ENCODE measurements at places on chromosomes 2 and 18.
A peak's percentile ranks its signal among the peaks of the same experiment; 100 is the strongest.

- no peak for DNase-seq
Observed at GRCh38 chr2:55917117-55917516, 6.5 kb downstream of the EFEMP1 start.

GRCh38 chr2:219551441-219552381 is 7.9 kb downstream of the TMEM198 start:
- DNase-seq, result no peak

DNA sequence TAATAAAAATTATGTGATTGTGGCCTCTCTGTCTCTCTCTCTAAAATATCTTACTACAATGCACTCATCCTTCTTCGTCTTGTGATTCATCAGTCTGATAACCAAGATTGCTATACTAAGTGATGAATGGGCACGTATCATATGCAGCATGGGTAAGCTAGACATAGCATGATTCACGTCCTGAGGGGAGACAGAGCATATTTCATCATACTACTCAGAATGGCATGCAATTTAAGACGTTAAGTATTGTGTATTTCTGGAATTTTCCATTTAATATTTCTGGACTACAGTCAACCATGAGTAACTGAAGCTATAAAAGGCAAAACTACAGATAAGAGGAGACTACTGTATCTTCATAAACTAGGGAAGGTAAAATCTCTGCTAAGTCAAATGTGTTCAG is 97.0 kb upstream of the CD226 start:
- no peak for DNase-seq

- DNase-seq, result no peak
Observed at GRCh38 chr18:25289001-25289631, 62.9 kb downstream of the ZNF521 start.

GRCh38 chr2:60550178-60550983 is 3.1 kb downstream of the BCL11A start:
- peak; percentile 98 for DNase-seq

DNA sequence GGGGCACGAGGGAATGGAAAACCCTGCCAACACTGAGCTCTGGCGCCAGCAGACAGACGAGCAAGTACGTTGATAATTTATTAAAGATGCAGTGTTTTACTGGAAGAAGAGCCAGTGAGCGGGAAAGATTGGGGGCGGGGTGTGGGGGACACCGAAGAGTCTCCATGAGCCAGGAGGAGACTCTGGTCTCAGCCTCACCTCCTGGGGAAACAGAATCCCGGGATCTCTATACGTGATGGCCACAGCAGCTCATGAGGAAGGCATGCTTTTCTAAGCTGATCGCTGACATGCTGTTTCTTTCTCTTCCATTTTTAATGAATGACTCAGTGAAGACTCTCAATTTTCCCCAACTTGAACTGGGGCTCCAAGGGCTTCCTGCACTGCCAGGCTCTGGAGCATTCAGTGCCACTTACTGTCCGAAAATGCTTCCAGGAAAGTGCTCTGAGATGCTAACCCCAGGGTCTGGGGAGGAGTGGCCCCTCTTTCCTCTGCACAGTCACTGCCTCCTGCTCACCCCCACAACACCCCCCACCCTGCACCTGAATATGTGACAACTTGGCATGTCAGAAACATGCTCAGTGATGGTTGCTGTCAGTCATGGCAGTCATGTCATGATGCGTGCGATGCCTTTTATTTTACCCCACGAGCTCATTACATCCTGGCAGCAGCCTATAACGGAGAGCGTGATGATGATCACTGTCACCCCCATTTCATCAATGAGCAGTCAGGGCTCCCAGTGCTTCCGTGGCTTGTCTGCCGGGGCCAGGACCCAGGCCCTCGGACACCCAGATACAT is 164.2 kb upstream of the CAPN13 start:
- no peak for DNase-seq

GRCh38 chr2:232894746-232895145 is 24.7 kb downstream of the SNORC start:
- DNase-seq, result no peak

- peak; percentile 96 for DNase-seq
Observed at GRCh38 chr2:176653479-176654443, 384.5 kb downstream of the MTX2 start.

DNA sequence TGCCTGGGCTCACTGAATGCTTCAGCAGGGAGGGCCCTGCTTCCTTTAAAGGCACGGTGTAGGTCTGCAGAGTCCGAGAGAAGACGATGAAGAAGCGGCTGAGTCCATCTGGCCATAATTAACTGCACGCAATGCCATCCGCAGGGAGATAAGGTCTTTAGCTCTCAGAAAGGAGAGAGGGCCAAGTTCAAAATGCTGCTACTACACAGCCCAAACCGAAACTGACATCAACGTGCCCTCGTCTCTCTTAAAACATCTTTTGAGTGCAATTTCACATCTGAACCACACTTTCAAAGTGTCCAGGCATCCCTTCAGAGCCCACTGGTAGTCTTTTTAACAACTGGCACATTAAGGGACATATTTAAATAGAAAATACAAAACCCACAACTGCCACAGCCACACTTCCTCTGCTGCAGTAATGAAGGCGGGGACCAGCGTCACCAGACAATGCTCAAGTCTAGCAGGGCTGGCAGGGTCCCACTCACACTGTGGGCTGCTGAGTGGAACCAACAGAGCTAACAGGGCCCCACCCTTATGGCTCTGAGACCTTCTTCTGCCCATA is 35.8 kb downstream of the ST3GAL5 start:
- DNase-seq, result peak; percentile 53

- DNase-seq, result peak; percentile 56
Observed at GRCh38 chr2:15561574-15562344, 625 bp upstream of the NBAS start.

- DNase-seq, result no peak
Observed at GRCh38 chr18:10950876-10951630, 198.3 kb downstream of the PIEZO2 start.

DNA sequence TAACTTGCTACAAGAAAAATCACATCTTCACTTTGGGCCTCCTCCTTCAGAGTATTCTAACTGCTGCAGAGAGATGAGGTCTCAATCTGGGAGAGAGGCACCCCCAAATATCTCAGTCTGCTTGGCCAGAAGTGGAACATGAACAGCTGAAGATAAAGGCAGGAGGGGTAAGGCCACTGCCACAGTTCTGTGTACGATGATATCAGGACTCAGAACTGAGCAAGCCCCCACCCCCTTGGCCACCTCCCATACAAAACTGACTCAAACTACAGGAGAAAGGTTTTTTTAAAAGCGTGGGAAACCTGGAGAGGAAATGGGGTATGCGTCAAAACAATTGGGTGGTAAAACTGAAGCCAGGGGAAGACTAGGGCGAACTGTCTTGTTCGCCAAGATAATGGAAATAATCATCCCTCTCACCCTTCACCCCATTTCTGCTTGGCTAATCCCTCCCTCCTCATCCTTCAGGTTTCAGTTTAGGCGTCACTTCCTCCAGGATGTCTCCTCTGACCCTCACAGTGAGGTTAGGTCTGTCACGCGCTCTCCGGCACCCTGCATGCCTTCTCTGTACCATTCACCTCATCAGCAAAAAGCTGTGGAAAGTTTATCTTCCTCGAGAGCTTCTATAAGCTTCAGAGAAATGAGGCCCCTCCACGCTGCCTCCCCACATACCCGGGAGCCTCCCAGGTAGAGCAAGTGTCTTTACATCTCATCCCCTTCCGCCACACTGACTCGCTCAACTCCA is 64.4 kb downstream of the SFXN5 start:
- DNase-seq, result no peak

DNA sequence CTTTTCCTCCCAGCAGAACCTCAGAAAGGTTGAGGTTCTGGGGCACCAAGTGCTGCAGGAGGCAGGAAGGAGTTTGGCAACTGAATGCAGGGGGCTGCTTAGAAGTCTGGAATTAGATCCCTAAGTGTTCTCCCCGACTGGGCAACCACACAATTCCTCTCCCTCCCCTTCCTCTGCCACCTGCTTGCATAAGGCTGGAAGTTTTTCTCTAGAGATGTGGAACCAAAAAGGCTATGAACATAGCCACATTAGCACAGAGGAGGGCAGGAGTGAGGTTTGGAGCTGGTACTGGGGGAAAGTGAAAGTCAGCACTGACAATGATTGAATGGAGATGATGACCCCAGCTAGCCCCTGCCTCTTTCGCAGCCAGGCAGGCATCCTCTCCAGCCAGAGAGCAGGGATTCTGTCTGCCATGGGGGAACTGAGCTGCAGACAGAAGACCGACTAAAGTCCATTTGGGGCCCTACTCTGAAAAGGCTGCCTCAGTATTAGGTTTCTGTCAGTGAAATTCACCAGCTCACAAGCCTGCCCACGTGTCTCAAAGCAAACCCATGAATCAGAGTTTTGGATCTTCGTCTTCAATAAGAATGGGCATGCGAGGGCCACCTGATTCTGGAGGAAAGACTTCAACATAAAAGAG is 87.9 kb upstream of the ITGA6 start:
- no peak for DNase-seq

DNA sequence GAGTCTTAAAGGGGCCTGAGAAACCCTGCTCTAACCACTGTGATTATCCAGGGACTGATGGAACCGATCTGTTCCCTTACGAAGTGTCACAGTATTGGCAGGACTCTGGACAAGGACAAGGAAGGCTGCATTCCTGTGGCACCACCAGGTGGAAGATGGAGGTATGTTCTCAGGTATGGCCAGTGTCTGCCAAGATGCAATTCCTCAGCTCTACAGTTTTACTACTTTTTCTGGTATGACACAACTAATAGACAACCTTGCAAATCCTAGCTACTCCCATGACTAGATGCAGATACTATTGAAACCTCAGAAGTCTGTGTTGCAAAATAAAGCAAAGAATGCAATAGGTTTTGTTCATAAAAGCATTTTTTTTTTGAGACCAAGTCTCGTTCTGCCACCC is 14.6 kb downstream of the RAB31 start:
- DNase-seq, result peak; percentile 34

- no peak for DNase-seq
Observed at GRCh38 chr2:46334389-46335271, 37.4 kb downstream of the EPAS1 start.

DNA sequence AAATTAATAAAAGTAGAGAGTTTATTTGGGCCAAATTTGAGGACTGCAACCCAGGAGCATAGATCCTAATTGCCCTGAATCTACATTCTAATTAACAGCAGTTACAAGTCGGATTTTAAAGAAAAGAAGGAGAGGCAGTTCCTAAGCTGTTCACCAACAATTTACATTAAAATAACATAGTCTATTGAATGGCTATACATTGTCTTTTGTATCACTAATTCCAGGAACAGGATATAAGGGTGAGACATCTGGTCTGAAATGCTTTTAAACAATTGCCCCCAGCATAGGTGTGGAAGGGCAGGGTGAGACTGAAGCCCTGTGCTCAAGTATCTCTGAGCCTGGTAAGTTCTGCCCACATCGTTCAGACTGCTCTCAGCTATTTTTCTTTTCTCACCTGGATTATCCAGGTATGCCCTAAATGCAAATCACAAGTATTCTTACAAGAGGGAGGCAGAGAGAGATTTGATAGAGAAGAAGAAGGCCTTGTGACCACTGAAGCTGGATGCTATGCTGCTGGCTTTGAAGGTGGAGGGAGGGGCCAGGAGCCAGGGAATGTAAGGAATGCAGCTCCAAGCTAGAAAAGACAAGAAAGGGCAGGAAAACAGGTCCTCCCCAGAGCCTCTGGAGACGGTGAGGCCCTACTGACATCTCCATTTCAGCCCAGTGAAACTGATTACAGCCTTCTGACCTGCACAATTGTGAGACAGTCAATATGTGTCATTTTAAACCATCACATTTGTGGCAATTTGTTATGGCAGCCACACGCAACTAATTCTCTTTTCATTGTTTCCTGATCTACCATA is 189.4 kb upstream of the ARL4C start:
- DNase-seq, result no peak

DNA sequence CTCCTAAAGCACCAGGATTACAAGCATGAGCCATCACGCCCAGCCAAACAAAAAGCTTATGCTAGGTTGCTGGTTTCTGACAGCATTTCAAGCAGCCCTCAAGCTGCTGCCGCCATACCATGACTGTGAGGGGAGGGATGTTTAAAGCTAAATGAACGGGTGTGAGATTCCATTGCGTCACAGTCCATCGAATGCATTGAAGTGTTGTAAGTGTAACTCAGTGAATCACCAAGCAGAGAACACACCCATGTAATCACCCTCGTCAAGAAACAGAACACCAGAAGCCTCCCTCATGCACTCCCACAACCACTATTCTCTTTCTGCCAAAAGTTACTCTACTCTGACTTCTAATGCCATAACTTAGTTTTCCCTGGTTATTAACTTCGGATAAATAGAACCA is 32.8 kb upstream of the MC5R start:
- DNase-seq, result no peak

DNA sequence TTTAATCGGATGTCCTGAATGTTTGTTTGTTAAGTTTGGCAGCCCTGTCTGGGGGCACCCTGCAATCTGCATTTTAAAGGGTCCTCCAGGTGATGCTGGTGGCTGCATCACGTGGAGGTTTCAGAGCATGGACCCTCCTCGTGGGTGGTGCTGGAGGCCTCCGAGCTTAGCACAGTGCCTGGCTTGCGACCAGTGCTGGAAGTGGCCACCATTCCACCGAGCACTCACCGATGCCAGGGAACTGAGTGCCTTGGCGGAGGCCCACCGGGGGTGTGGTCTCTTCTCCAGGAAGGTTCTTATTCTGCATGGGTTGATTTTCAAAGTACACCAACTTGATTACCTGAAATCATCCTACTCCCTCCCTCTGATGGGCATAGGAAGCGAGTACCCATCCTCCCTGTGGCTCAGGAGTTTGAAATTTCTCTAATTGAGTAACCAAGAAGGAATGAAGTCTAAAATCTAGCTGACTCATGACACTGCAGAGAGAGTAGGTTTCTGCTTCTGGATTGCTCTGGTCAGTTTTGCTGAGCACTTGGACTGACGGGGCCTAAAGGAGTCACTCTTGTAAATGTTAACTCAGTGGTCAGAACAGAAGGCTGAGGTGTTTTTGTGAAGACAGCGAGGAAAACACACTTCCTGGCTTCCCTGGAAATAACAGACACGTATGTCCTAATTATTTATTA is 58.1 kb upstream of the SLC66A3 start:
- no peak for DNase-seq

- no peak for DNase-seq
Observed at GRCh38 chr2:46520130-46520711, 40.9 kb downstream of the TMEM247 start.

- DNase-seq, result no peak
Observed at GRCh38 chr18:62852851-62853250, 137.5 kb downstream of the PHLPP1 start.

DNA sequence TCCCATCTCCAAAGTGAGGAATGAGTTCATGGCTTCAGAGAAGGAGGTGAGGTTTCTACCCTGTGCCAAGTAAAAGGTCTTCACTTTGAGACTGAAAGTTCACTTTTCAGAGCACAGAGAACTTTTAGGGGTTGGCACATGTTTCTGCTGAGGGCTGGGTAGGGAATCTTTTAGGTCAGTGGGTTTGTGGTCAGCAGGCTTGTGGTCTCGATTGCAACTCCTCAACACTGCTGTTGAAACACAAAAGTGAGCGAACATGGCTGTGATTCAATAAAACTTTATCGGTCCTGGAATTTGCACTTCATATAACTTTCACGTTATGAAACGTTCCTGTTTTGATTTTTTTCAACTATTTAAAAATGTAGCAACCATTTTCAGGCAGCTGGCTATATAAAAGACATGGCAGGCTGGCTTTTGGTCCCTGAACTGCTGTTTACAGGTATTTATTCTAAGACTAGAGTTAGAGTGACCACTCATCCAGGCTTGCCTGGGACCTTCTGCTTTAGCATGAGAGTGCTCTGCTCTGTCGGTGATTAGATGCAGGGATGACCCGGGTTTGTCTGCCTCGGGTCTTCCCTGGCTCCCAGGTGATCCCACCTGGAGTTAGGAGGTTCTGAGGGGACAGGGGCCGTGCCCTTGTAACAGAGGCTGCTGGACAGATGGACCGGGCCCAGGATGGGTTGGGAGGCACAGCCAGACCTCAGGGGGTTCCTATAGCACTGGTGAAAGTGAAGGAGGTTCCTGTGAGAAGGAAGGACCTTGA is 62.7 kb upstream of the TAF1B start:
- no peak for DNase-seq
